ENCODE measurements at places on chromosomes 2 and 18. TPM values are rescaled to one million over a fixed set of nuclear protein-coding genes. Genes with fewer than 3 reads are reported as not detected.

- peaks cover 5% of the 10 kb centered on the region for H3K4me1 ChIP-seq
- H3K4me3 ChIP-seq, result no peak overlapping the region
Observed at GRCh38 chr2:11675423-11676112, 5.6 kb upstream of the NTSR2 start.

- H3K4me3 ChIP-seq, result no peak overlapping the region
- no peaks in the 10 kb centered on the region for H3K4me1 ChIP-seq
- no peaks in the 10 kb centered on the region for H3K36me3 ChIP-seq
- H3K27ac ChIP-seq, result no peak overlapping the region
- no peak for DNase-seq
Observed at GRCh38 chr2:145068509-145068908, 548.6 kb upstream of the ZEB2 start.

DNA sequence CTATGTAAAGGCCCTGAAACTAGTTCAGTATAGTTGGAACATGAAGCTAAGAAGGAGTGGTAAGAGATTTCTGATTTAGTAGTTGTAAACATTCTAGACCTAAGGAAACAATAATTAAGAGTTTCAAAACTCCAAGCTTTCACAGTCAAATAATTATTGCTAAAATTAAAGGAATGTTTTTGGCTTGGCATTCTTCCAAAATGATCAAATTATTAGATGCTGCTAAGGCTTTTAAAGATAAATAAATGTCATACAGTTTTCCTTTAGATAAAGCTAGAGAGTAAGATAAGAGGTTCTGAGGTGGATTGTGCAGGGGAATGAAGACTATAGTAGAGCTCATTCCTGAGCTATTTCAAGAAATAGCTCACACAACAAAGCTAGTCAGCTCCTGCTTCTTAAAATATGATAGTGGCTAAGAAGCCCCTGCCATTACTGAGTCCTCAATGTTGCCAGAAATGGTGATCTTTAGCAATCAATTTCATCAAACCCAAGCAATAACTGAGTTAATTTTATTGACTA, 45.3 kb downstream of the ZC3H15 start:
- H3K27ac ChIP-seq, result no peak overlapping the region
- H3K36me3 ChIP-seq, result no peaks in the 10 kb centered on the region
- no peaks in the 10 kb centered on the region for H3K27me3 ChIP-seq
- DNase-seq, result no peak
- H3K4me3 ChIP-seq, result no peak overlapping the region

GRCh38 chr18:28439870-28440269, 262.9 kb upstream of the CDH2 start:
- H3K4me1 ChIP-seq, result no peaks in the 10 kb centered on the region
- no peak for DNase-seq
- H3K36me3 ChIP-seq, result no peaks in the 10 kb centered on the region
- no peaks in the 10 kb centered on the region for H3K27me3 ChIP-seq
- no peak overlapping the region for H3K27ac ChIP-seq

DNA sequence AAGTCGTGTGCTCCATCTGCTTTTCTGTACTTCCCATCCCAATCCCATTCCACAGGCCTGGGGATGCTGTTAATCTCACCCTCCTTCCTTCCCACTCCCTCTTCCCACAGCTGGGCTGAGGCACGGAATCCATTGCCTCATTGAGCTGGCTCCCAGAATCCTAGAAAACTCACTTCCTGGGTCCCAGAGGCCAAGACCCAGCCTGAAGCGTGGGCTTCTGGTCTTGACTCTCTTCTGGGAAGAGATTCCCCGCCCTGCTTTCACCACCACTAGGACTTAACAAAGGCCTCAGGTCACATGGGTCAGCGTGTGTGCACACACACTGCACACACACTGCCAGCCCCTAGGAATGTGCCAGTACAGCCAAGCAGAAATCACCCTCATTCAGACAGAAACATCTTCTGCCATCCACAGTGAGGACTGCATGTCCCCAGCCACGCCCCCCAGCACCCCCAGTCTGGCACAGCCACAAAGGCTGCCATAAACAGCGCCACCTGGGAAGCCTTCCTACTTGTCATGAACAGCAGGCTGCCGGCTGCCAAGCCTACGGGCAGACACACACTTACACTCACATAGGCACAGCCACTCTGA, 165.8 kb downstream of the TNS1 start:
- H3K4me3 ChIP-seq, result no peak overlapping the region
- H3K27me3 ChIP-seq, result no peaks in the 10 kb centered on the region

GRCh38 chr18:59604877-59605276, 92.3 kb downstream of the CCBE1 start:
- no peak overlapping the region for H3K4me3 ChIP-seq
- DNase-seq, result no peak
- no peak overlapping the region for H3K27ac ChIP-seq

GRCh38 chr18:34659579-34660517, 50.2 kb upstream of the DTNA start:
- H3K27me3 ChIP-seq, result no peaks in the 10 kb centered on the region
- peaks cover 24% of the 10 kb centered on the region for H3K4me1 ChIP-seq
- H3K27ac ChIP-seq, result peak overlapping the region; percentile 82

DNA sequence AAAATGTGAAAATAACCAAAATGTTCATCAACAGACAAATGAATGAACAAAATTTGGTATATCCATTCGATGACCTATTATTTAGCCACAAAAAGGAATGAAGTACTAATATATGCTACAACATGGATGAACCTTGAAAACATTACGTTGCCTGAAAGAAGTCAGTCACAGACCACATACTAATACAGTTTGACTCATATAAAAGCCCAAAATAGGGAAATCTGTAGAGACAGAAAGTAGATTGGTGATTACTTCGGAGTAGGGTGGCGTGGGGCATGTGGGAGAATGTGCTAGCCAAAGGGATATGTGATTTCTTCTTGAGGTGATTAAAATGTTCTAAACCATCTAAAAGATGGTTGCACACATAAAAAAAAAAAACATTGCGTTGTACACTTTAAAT, 44.2 kb upstream of the PPM1B start:
- no peaks in the 10 kb centered on the region for H3K36me3 ChIP-seq
- no peak for DNase-seq
- H3K27ac ChIP-seq, result no peak overlapping the region

- H3K4me3 ChIP-seq, result no peak overlapping the region
- DNase-seq, result no peak
- H3K36me3 ChIP-seq, result no peaks in the 10 kb centered on the region
- no peaks in the 10 kb centered on the region for H3K27me3 ChIP-seq
- no peak overlapping the region for H3K27ac ChIP-seq
Observed at GRCh38 chr2:133193544-133194361, 374.5 kb downstream of the NCKAP5 start.

GRCh38 chr2:70132244-70133126, 45.2 kb downstream of the PCBP1 start:
- peaks cover 12% of the 10 kb centered on the region for H3K4me1 ChIP-seq
- H3K36me3 ChIP-seq, result no peaks in the 10 kb centered on the region
- no peaks in the 10 kb centered on the region for H3K27me3 ChIP-seq
- H3K4me3 ChIP-seq, result no peak overlapping the region
- H3K27ac ChIP-seq, result peak overlapping the region; percentile 15

DNA sequence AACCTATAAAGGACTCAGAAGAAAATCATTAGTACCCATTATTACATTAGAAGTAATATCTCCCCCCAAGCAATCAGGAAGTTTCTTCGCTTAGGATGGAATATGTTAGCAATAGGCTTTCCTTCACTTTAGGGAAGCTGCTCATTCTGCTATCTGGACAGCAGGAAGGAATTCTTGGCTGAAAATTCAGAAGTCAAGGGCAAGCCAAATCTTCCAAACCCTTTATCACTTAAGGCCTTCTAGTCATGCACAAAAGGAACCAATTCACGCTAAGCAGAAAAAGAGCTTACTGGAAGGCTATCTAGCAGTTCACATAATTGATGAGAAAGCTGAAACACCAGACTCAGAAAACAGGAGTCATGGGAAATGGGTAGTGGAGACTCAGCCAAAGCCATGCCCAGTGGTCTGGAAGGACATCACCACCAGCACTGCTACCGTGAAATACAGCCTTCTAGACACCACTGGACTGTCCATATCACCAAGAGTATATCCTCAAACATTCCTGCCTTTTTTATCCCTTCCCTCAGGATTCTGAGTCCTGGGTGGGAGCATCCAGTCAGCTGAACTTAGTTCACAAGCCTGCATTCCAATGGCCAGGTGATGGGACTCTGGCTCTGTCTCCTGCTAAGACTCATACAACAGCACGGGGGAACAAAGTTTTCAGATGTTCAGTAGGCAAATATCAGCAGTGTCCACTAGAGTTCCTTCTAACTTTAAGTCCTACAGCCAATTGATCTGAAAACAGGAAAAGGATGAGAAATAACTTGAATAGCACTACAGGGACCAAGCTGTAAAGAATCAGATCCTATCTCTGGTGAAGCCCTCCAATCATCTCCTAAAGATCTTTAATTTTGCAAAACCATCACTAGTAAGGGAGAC, 14.8 kb upstream of the ADAM17 start:
- no peaks in the 10 kb centered on the region for H3K4me1 ChIP-seq

DNA sequence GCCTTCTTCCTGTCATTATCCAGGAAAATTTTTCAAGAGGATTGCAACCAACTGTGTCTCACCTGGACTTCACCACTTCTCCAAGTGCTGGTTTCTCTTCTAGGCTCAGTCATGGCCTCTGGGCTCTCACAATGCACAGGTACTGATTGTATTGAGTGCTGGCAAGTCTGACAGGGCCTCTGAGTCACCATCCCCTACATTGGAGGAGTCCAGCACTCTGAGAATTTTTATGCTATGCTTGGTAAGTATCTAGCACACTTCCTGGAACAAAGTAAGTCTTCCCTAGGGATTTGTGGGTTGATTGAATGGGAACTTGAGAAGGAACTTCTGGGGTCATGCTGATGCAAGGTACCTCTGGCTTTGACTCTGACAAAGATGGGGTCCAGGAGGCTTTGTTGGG, 147.2 kb upstream of the CELF4 start:
- DNase-seq, result no peak
- no peak overlapping the region for H3K4me3 ChIP-seq
- no peaks in the 10 kb centered on the region for H3K27me3 ChIP-seq
- no peaks in the 10 kb centered on the region for H3K4me1 ChIP-seq
- no peaks in the 10 kb centered on the region for H3K36me3 ChIP-seq

DNA sequence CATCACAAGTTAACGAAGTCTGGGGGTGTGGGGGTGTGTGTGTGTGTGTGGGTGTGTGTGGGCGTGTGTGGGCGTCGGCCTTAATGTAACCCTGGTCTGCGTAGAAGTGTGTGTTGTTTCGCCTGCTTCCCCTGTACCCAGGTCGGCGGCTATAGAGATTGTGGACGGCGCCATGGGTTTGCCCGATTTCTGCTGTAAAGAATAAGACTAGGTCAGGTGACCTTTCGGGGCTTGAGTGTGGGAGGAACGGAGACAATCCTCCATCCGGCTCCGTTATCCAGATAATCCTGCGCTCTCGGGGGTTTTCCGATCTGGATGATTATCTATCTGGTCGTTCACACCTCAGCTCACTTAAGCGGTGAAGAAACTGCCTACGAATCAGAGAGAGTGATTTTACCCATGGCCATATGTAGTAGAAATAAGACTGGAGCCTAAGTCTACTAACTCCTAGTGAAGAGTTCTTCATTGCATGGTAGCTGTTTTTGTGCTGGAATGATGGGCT, 543 bp downstream of the HADHB start:
- H3K4me1 ChIP-seq, result no peaks in the 10 kb centered on the region
- H3K27ac ChIP-seq, result 0 out of 2 replicates have a peak overlapping the region, but pooled peaks have one; percentile 25
- H3K4me3 ChIP-seq, result peak overlapping the region; percentile 84
- no peaks in the 10 kb centered on the region for H3K27me3 ChIP-seq
- no peaks in the 10 kb centered on the region for H3K36me3 ChIP-seq

GRCh38 chr18:39007031-39007902, 1441.7 kb upstream of the CELF4 start:
- H3K27me3 ChIP-seq, result no peaks in the 10 kb centered on the region
- DNase-seq, result no peak
- H3K36me3 ChIP-seq, result no peaks in the 10 kb centered on the region
- H3K4me1 ChIP-seq, result no peaks in the 10 kb centered on the region
- H3K4me3 ChIP-seq, result no peak overlapping the region
- H3K27ac ChIP-seq, result no peak overlapping the region

DNA sequence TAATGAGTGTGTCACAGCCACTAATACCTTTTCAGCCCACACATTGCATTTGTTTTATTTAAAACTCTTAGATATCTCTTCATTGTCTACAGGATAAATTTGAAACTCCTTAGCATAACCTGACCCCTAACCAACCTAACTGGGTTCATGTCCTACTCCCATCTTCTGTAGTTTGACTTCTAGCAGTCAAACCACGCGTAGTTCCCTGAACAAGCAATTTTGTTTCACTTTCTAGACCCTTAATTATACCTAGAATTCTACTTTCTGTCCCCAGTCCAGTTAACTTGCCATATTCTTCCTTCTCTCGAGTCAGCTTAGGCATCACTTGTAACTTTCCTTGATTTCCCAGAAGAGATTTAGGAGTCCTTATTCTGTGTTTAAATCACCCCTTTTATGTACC, 55.1 kb downstream of the RBBP8 start:
- H3K27me3 ChIP-seq, result no peaks in the 10 kb centered on the region
- H3K4me1 ChIP-seq, result no peaks in the 10 kb centered on the region
- H3K36me3 ChIP-seq, result peaks cover 21% of the 10 kb centered on the region
- no peak overlapping the region for H3K27ac ChIP-seq
- no peak for DNase-seq
- H3K4me3 ChIP-seq, result no peak overlapping the region

Gene DUSP19
- 2.3 TPM for total RNA-seq

Gene MYO7B
- not detected for total RNA-seq

Gene HIBCH
- 31.8 TPM for total RNA-seq

Gene KHK
- total RNA-seq, result 20.5 TPM

Gene SCN2A
- 1.1 TPM for total RNA-seq

Gene XIRP2
- 0.11 TPM for total RNA-seq

Gene FAM161A
- 10.2 TPM for total RNA-seq
